ENCODE measurements at places on chromosomes 5 and 9.

GRCh38 chr5:81427566-81427965, 33.6 kb upstream of the ACOT12 start:
- no peak for DNase-seq

- DNase-seq = no peak
Measured at GRCh38 chr5:82307451-82307850, 29.3 kb upstream of the RPS23 start.

- no peak for DNase-seq
Measured at GRCh38 chr5:149228618-149229297, 42.9 kb upstream of the AFAP1L1 start.

DNA sequence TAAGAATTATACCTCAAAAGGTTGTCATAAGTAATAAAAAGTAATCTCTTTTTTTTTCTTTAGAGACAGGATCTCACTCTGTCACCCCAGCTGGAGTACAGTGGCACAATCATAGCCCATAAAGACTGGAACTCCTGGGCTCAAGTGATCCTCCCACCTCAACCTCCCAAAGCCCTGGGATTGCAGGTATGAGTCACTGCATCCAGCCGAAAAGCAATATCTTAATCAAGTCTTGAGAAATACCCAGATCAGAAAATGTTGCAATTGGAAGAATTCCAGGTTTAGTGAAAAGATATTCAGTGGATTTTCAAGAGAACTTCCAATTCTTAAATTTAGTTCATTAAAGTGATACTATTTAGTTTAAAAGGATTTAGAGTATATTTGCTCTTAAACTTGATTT, 40.9 kb upstream of the IDNK start:
- no peak for DNase-seq

DNA sequence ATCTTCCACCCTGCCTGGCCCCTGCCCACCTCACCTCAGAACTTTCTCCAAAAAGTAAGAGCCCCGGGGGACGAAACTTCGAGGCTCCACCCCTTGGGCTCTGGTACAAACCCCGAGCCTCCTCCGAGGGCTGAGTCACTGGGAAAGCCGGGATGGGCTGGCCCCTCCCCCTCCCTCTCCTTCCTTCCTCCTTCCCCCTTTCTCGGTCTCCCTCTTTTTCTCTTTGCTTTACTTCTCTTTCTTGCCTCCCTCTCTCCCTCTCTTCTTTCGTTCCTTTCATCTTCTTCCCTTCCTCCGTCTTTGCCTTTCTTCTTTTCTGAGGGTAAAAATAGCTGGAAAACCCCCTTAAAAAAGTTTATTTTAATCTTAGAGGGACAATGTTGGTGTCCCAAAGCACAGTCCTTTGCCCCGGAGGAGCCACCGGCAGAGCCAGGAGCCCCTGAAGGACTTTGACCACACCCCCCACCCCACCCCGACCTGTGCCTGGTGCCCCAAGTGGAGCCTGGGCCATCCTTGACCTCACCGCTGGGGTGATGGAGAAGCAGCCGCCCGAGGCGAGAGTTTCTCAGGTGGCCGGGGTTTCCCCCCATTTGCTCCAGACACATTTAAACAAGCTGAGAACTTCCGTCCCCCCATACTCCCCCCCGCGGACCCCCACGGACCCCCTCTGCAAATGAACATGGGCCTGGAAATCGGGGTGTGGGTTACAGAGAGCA, 5.7 kb upstream of the NOTCH1 start:
- no peak for DNase-seq

DNA sequence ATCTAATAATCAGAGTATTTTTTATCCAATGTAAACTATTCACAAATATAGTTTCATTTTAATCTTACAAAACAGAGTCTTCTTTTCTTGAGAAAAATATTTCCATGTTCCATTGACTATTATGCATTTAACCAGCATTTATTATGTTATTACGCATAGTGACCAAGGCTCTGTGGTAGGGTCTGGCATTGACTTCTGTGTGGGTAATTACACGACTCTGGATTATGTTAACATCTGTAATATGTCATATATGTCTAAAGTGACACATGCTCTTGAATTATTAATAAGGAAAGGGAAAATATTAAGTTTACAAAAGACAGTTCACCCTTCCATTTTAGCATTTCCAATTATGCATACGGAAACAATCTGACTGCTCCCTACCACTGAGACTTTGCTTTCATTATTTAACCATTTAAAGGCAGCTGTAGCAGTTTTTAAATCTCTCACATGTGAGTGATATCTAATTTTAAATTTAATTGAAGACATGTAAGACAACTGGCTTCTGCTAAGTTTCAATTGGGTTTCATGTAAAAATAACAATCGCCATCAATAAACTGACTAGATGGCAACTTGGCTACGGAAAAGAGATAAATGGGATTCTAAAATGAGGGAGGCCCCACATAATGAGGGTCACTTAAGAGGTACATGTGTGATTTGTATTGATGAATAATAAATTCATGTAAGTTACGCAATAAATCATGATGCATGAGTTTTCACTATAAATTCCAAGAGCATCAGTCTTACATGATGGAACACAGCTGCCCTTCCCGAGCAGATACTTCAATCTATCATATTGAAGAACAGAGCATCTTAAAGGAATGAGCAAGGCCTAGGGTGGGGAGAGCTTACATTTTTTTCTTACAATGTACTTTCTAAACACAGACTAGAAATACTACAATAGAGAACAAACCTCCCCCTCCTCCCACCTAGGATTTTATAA, 1056.8 kb downstream of the MAT2B start:
- no peak for DNase-seq

GRCh38 chr5:135205632-135206349, 171.8 kb upstream of the PITX1 start:
- no peak for DNase-seq

GRCh38 chr5:31964007-31964360, 210.1 kb downstream of the GOLPH3 start:
- DNase-seq = no peak

- DNase-seq = no peak
Measured at GRCh38 chr5:178155065-178155464, 1.4 kb upstream of the NHP2 start.

- DNase-seq = peak; percentile 84
Measured at GRCh38 chr9:3880851-3881250, 355.1 kb upstream of the RFX3 start.

GRCh38 chr5:14442536-14442935, 139.1 kb upstream of the OTULINL start:
- no peak for DNase-seq

GRCh38 chr5:131393498-131393968, 129.7 kb downstream of the CDC42SE2 start:
- no peak for DNase-seq

DNA sequence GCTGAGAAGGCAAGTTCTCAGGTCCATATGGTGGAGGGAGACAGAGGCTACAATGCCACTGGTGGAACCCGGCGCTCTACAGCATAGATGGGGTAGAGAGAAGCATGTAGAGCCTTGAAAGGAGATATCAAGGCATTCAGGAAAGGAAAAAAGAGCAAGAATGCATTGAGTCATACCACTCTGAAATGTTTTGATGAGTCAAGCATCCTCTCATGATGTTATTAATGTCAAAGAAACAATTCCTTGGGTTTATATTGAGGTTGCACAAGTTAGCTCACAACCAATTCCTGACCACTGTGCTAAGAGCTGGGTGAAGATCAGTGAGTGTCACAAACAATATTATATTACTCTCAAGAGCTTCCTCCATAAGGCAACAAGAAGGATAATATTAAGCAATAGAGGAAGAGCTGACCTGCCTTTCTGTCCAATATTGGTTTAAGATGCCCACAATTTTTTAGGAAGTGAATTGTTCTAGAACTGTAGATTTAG, 178.0 kb downstream of the RFK start:
- DNase-seq = no peak

DNA sequence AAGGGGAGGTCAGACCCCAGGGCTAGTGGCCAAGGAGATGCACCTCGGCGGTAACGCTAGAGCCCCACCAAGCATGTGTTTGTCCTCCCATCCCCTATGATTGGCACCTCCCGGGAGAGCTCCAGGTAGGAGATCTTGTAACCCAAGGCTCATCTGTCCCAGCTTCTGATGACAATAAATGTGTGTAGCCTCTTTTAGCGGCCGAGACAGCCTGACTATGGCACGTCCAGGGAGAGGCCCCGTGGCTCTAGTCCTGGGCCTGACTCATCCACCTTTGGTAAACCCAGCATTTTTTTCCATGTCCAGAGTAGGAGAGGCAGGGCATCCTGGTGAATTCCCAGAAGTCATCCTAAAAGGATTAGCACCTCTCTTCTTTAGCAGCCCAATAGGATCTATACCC, 39.2 kb downstream of the IRF1 start:
- DNase-seq = no peak

All from activated CD4-positive, alpha-beta T cell treated with anti-CD3 and anti-CD28 coated beads, Interleukin-2, amount 50 U/mL, for 16 hours (primary cell).